ENCODE measurements at places on chromosomes 11 and 22.
A peak's percentile ranks its signal among the peaks of the same experiment; 100 is the strongest.

DNA sequence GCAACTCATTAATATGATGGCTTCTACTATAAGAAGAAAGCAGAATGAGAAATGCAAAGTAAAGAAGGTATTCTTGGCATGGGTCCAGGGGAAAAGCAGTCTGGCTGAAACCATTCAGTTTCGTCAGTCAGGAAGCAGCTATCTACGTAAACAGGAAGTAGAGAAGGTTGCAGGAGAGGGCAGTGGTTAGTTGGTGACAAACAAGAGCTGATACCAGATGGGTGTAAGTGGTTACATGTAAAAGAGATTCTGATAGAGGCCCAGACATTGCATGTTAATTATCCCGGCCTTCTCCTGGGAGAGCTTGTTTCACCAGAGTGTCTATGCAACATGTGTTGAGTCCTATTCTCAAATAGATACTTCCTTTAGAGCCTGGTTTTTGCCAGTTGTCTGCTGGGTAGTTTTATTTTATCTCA, 58.4 kb upstream of the PSMA1 start:
- no peak for DNase-seq

DNA sequence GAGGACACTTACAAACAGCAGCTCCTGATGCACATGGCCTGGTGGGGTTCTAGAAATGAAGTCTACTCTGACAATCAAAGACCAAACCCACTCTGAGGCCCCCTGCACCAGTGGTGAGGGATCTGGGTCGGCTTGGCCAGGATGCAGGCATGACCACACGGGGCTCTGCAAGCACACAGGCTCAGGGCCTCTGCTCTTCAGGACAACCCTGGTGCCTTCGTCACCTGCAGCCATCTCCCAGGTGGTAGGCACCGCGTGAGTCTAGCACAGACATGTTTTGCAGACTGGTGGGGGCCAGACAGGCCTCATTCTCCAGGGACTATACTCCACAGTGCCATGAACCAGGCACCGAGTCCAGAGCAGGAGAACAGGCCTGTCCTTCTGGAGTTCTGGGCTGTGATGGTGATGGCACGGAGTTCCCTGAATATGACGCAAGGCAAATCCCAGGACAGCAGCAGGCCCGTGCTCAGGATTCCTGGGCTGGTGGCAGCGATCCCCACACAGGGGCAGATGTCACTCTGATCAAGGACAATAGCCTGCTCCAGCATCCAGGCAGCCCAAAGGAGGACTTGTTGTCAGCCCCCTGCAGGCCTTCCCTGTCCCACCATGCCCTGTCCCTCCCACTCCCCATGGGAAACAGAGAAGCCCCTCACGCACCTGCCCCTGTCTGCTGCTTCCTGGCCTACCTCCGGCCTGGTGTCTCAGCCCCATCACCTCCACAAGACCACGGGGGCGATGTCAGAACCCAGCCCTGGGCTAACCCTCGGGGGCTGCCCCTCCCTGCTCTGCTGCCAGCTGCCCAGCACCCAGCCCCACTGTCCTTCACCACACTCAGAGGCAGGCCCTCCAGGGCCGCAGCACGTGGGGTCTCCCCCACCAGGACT, 36.1 kb downstream of the GNB1L start:
- no peak for DNase-seq

DNA sequence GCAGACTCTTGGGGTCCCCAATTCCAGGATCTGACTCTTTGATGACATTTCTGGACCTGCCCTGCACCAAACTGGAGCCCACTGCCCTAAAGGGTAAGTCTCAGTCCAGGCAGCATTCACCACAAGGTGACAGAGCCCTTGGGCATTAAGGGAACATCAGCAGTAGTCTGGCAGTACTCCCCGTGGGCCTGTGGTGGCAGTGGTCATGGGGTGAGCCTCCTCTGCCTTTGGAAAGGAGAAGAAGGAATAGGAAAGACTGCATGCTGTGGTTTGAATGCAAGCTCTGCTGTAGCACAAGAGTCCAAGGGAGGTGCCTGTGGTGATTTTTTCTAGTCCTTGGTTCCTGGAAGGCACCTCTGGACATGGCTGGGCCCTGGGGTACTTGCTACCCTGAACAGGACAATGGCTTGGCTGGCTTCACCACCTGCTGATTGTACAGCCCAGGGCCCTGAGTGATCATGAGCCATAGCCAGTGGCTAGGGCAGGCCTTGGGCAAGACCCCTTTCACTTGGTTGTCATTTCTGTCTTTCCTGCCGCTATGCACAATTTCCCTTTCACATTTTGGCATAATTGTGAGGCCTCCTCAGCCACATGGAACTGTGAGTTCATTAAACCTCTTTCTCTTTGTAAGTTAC, 160.7 kb upstream of the GRIA4 start:
- no peak for DNase-seq

DNA sequence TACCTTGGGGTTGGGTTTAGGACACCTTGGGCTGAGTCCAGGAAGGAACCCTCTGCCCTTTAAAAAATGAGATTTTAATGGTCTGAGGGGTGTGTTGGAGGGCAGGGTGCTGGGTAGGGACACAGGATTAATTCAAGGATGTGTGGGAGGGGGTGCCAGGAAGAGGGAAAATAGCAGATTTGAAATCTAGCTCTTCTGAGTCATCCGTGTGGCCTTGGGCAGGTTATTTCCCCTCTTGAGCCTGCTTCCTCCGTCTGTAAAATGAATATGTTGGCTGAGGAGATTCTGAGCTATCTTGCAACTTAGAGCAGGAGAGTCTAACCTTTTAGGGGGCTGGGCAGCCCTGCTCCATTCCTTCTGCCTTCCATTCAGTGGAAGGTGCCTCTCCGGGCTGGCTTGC, 3.0 kb downstream of the TSPAN18 start:
- DNase-seq: no peak

DNA sequence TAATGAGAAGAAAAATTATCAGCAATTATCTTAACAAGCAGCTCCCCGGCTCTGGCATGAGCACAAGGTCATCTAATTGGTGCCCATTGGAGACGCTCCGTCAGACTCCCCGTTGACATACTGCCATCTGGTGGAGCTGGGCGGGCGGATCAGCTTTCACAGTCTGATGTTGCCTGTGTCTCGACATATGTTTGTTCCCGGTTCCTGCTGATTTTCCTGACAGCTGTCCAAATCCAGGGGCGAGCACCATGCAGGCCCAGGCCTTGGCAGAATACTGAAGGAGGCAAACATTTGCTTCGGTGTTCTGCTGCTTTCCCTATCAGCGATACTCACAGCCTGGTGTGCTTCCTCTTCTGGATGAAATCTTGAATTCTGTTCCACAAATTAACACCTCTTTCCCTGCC, 43.8 kb upstream of the BARX2 start:
- DNase-seq: peak; percentile 82

GRCh38 chr11:17354601-17354991, 3.0 kb downstream of the NCR3LG1 start:
- DNase-seq: peak; percentile 19

DNA sequence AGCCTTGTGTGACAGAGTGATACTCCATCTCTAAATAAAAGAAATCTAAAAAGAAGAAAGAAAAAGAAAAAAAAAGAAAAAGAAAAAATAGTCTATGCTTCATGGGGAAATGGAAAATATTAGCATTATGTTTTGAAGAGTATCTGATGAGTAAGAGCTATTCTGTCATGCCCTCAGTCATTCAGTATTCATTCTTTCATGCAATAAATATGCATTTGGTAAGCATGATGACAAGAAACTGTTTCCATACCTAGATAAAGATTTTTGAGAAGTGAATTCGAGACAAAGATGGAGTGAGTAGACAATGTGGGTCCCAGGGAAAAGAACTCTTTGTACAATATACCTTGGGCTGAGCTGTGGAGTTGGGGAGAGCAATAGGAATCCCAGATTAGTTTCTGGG, 6.2 kb upstream of the IFTAP start:
- no peak for DNase-seq

- DNase-seq: no peak
These were observed 32.2 kb downstream of the IL10RA start for GRCh38 chr11:118018401-118018800.

GRCh38 chr11:1073851-1074243, 827 bp upstream of the MUC2 start:
- no peak for DNase-seq

GRCh38 chr11:7927635-7928034, 3.4 kb downstream of the OR10A6 start:
- no peak for DNase-seq

GRCh38 chr11:35811783-35812182, 132.1 kb upstream of the LDLRAD3 start:
- DNase-seq: no peak

DNA sequence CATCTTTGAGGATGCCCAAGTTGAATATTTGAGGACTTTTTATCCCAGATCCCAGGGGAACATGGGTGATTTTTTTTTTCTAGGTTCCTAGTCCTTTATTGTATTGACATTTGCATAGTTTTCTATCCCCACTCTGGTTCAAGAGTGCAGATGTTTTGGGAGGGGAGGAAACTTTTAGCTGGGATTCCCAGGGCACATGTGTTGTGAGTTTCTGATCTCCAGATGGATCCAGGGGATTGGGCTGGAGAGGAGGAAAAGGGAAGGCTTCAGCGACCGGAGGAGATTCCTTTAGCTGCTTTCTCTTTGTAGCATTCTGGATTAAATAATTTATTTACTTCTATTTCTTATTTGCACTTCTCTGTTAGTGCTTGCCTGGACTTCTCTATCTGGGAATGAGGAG, 14.7 kb upstream of the SORL1-AS1 start:
- DNase-seq: no peak

DNA sequence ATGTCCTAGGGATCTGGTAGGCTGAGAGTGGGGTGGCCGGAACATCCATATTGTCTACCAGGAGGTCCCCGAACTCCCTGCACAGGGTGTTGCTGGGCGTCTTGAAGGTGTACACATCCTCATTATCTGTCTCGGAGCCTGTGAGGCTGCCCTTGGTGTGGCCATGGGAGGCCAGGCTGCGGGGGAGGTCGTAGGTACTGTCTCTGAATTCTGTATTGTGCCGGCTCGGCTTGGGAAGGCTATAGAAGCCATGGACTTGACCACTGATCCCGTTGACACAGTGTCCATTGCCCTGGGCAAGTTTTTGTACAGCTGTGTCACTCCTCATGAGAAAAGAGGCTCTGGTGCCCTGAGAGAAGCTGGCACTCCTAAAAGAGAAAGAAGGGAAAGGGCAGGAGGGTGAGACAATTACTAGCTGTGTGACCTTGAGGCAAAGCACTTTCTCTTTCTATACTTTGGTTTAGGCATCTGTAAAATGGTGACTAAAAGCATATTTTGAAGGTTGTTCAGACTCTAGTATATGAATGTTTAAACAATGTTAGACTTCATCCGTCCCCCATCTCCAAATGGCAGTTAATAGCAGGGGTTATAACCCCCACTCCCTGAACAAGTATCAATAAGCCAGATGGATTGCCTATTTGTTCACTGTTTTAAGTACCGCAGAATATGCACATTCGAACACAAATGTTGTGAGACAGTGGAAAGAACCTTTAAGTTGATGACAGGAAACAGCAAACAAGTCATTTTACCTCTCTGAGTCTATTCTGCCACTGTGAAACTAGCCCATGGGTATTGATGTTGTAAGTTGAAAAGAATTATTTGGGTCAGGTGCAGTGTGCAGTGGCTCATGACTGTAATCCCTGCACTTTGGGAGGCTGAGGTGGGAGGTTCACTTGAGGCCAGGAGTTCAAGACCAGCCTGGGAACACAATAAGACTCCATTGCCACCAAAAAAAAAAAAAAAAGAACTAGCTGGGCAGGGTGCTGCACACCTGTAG, 38.3 kb downstream of the USP35 start:
- no peak for DNase-seq

- DNase-seq: no peak
These were observed 34.6 kb downstream of the BBOX1 start for GRCh38 chr11:27075192-27075591.

DNA sequence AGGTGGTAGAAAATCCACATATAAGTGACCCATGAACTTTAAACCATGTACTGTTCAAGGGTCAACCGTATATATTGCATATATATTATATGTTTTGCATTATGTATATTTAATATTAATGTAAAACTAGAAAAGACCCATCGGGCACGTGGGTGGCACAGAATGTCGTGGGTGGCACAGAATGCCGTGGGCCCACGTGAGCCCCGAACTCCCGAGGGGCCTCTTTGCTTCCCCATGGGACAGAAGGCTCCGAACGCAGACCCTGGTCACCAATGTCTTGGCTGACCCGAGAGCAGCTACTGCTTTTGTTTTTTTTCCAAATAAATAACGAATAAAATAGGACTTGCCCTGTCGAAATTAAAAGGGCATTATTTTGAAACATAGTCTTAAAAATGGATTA, 415.4 kb downstream of the BRD1 start:
- no peak for DNase-seq

- no peak for DNase-seq
These were observed 100.9 kb upstream of the BID start for GRCh38 chr22:17875156-17875555.

DNA sequence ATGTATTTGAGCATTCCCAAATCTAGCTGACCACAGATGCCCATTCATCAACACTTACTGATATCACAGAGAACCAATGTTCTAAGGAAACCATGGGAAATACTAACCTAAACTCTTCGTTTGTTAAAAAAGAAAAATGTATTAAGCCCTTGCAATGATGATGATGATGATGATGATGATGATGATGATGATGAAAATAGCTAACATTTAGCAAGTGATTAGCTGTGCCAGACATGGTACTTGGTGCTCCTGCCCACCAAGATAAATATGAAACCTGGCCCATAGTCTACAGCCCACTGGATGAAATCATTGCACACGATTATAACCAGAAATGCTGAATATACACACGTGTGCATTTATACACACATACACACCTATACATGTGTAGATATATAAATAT, 37.5 kb downstream of the SMCO4 start:
- DNase-seq: no peak

DNA sequence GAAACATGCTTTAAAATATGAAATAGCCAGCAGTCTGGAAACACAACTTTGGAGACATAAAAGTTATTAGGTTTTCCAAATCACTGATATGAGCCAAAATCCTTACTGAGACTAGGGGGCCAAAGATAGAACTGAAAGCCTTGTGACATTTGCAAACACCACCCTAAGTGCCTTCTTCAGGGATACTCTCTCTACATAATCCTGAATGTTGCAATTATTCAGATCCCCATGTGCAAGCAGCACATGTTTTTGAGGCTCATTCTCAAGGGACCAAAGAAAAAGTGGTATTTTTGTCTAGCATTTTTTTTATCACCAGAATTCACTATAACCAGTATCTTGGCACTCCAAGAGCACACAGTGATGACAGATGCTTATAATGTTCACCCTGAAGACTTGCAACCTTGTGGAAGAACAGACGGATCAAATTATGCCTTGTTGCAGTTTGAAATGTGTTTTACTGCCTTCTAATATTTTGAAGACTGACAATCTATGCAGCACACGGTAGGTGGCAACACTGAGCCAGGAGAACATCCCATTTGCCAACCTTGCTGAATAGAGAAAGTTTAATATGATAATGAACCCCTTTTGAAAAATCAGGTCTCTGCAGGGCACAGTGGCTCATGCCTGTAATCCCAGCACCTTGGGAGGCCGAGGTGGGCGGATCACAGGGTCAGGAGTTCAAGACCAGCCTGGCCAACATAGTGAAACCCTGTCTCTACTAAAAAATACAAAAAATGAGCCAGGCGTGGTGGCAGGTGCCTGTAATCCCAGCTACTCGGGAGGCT, 78.5 kb downstream of the PLEKHA7 start:
- no peak for DNase-seq
